ENCODE measurements at places on chromosomes 7 and 10.

DNA sequence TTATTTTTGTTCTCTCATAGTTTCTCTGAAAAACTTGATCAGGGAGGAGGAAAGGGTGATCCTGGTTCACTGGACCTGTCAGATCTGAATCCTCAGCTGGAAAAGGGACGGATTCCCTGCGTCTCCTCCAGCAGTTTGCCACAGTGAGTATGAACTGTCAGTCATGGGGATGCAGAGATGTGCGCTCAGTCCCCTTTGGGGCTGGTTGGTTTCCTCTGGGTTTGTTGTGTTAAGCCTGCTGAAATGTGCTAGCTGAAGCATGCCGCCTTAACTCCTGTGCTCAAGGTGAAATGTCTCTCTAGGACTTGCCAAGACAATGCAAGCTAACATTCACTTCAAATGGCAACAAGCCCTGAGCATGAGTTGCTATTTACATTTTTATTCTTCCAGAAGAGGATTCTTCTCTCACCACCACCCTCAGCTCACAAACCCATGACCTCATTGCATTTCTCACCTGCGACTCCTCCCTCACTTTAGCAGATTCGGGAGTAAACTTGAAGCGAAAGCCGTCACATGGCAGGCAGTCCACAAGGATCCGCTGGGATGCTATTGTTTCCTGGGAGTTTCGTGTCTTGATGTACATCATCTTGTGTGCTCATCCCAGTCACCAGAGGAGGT, 192.9 kb upstream of the FZD8 start:
- DNase-seq: no peak

DNA sequence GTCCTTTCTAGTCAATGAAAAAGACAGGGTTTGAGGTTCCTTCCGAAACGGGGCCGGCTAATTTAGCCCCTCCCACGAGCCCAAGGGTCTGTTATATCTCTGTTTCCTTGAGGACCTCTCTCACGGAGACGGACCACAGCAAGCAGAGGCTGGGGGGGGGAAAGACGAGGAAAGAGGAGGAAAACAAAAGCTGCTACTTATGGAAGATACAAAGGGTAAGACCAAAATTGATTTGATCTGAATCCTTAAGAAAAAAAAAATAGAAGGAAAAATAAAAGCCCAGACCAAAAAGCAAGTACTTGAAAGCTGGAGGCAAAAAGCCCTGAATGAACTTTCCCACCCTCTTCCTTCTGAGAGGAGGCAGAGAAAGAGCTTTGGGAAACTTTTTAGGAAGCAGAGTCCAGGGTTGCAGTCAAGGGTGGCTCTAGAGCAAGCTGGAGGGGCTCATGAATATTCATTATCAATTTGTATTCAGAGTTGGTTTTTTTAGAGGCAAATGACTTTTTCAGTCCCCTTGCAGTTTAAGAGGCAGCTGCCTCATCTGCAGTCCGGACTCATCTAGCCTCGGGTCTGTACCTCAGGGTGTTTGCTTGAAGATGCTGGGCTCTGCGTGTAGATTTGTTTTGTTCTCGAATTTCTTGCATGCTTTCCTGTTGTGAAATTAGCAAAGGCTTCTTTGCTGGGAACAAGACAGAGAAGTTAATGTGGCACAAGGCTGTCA, at the start of gene ENTPD1:
ENTPD1 (plus strand) TSS at position 123 of the 721 bp plus-strand sequence; CDS start at position 200, 77 bp downstream.
- no peak for DNase-seq

DNA sequence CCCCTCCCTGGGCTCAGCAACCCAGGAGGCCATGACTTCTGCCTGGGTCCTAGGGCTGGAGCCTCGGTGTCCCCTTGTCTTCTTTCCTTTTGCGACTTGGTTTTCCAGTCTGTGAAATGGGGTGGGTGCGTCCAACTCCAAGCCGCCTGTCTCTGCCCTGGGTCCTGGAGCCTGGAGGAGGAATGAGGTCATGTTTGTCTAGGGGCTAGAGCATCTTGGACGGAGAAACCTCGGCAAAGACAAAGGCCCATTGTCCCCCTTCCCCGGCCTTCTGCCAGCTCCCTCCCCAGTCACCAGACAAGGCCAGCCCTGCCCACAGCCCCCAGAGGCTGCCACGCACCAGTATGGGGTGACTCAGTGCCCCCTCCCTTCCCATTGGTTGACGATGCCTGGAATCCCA, 39.8 kb upstream of the ELN start:
- DNase-seq: no peak

DNA sequence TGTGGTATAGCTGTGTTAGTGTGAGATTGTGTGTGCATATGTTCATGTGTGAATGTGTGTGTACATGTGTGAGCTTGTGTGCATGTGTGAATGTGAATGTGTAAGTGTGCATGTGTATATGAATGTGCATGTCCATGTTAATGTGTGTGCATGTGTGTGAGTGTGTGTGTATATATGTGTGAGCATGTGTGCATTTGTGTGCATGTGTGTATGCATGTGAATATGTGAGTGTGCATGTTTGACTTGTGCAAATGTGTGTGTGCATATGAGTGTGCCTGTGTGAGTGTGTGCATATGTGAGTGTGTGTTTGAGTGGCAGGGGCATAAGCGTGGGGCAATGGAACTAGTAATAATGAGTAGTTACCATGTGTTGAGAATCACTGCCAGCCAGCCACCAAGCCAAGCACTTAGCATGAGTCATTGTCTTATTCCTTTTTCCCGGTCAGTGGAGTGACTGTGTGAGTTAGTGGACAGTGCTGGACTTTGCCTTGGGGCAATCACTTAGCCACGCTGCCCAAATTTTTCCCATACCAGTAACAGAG, 46.3 kb upstream of the SHH start:
- DNase-seq: no peak

GRCh38 chr7:36119005-36119706, 33.9 kb upstream of the EEPD1 start:
- DNase-seq: no peak

GRCh38 chr10:30185916-30186315, 126.5 kb upstream of the JCAD start:
- no peak for DNase-seq

- DNase-seq: no peak
Observed at GRCh38 chr7:120740348-120740747, 117.6 kb downstream of the TSPAN12 start.

DNA sequence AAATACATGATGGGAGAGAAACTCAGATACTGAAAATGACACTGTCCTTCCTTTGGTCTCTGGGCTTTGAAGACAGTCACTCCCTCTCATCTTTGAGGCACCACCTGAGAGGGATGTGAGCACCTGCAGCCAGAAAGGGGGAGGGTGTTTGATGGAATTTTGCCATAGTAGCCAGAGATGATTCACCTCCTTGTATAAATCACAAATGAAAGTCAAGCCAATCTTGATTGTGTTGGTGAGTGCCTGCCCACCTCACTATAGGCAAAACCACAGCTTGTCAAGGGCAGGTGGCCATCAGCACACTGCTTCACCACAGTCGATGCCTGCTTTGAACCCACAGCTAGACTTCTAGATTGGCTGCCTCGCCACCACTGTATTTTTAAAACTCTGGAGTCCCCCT, 48.2 kb downstream of the PON1 start:
- DNase-seq: peak; percentile 76

DNA sequence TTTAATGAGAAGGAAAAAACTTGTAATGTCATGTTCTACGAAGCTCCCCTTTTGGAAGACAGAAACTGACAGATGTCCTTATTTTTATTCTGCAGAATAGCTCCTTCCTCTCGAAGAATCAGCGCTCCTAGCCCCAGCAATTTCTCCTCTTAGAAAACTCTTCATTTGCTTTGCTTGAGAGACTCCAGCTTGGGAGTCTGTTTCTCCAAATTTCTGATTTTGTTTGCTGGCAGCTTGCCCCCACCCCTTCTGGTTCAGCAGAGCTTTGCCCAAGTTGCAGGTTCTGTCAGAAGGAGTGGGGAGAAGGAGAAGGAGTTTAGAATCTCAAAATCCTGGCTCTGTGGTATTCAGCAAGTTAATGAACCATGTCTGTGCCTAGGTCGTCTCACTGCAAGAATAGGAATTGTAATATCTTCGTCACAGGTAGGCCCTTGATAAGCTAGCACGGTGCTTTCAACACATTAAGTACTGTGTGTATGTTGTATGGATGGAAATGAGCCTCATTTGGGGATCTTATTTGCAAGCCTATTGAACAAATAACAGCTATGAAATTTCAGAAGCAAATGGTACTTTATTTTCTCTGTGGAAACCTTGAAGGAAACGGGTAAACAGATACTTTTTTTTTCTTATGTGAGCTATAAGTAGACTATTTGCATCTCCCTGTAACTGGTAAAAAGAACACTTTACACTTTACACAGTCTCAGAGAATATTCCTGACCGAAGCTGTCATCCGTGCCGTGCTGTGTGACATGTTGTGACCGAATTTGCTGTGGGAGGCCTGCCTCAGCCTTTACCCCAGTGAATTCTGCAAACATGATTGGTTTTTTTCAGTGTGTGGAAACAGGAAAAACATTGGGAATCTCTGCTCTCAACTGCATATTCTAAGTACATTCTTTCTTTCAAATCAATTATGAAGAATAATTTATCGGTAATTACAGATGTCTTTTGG, 290.9 kb downstream of the CAMK1D start:
- DNase-seq: no peak

DNA sequence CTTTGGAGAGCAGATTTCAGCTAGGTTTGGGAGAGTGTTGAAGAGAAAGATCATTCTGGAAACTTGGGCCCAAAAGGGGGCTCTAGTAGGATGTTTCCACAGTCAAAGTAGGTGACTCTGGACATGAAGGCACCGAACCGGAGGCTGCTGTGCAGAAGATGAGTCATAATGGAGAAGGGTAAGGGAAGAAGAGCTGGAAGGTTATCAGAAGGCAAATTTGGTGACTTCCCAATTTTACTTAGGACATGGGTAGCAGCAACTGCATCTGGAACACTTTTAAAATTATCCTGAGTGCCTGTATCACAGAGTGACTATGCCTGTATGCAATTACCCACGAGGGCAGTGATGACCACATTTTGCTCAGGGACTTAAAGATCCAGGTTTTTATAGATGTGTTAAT, 38.8 kb downstream of the PIK3AP1 start:
- DNase-seq: no peak

DNA sequence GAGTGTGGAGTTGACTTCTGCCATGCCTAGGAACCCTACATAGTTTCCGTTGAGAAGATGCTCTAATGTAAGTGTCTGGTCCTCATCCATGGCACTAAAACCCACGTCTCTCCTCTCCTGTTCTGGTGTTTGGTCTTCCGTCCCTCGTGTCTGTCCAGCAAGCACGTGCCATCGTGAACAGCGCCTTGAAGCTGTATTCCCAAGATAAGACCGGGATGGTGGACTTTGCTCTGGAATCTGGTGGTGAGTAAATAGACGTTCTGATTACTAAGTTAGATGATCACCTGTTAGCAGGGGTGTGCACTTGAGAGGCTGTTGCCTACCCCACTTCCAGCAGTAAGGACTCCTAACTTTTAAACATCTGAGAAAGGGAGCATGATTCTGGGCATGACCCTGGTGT, 15.1 kb upstream of the GET4 start:
- no peak for DNase-seq

DNA sequence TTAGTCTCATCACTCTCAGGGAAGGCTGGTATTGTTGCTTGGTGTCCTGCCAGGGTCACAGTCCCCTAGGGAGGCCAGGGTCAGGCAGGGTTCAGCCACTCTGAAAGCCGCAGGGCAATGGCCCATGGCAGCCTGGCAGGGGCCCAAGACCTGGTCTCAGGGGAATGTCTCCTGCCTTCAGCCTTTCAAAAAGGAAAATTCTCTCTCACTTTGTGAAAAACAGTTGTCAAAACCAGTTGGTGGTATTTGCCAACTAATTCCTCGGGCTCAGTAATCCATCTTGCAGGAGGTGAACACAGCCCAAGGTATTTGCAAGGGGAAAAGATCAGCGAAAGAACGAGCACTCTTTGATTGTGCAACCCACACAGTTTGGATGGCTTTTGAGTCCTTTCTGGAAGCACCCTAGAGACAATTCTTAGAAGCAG, 101.5 kb downstream of the JCAD start:
- DNase-seq: no peak

GRCh38 chr7:122300211-122300932, 4.2 kb downstream of the FEZF1 start:
- no peak for DNase-seq

GRCh38 chr7:8051998-8052397, 83.4 kb downstream of the GLCCI1 start:
- DNase-seq: no peak

DNA sequence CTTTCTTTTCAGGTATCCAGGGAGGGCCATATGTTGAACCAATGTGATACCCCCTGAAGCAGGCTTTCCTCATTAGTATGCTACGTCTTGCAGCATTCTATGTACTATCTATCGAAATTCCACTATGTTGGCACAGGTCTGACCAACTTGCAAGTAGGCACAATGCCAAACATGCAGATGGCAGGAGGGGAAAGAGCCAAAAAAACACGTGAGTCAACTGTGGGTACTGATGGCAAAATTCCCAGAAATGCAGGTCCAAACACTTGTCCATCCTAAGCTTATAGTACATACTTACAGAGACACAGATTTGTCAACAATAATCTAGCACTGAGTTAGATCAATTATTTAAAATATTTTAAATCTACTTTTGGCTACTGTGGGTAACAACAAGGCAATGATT, 394.9 kb downstream of the DGKB start:
- no peak for DNase-seq

- no peak for DNase-seq
Observed at GRCh38 chr7:54343511-54343910, 198.7 kb upstream of the VSTM2A start.

DNA sequence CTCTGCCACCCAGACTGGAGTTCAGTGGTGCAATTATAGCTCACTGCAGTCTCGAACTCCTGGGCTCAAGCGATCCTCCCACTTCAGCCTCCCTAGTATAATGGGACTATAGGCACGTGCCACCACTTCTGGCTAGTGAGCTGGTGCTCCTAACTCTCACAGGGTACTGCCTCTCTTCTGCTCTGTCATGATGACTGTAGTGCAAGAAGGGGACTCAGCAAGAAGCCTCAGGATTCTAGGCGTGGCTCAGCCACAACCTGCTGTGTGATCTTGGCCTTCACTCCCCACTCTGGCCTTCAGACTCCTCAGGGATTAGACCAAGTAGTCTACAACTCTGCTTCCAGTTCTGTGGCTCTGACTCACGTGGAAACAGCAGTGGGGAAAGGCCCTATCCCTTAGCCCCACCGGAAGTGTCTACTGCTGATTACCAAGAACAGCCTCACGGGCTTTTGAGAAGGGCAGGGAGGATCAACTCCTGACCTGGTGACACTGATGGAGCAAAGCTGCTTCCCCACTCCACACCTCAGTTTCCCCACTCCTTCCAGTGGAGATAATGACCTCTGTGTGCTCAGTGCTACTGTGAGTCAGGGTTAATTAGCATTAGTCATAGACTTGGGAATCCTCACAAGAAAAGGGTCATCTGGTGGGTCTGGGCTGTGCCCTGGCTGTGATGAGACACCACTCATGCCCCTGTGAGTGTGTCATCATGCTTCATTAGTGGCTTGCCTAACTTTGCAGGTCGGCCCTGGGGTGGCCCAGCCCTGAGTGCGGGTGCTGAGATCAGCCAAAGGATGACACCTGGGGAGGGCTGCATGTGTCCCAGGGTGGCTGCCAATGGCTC, 41.1 kb downstream of the ZC3HC1 start:
- peak; percentile 74 for DNase-seq

- DNase-seq: no peak
Observed at GRCh38 chr7:141339603-141340002, 211.6 kb upstream of the AGK start.

- DNase-seq: no peak
Observed at GRCh38 chr10:92757711-92758104, 68.0 kb downstream of the HHEX start.

GRCh38 chr10:92789786-92790185, 58.5 kb upstream of the EXOC6 start:
- DNase-seq: no peak

Data from SW480 (cell line).